ENCODE measurements at places on chromosomes 6 and 20.
A peak's percentile ranks its signal among the peaks of the same experiment; 100 is the strongest.

- no peak for DNase-seq
Measured at GRCh38 chr6:88403486-88403885, 237.3 kb upstream of the CNR1 start.

GRCh38 chr6:158211273-158212055, 43.3 kb downstream of the GTF2H5 start:
- no peak for DNase-seq

- no peak for DNase-seq
Measured at GRCh38 chr6:114638341-114638740, 295.5 kb upstream of the HS3ST5 start.

- no peak for DNase-seq
Measured at GRCh38 chr20:36848078-36848660, 27.8 kb upstream of the TLDC2 start.

- DNase-seq = no peak
Measured at GRCh38 chr6:81979767-81980166, 227.3 kb upstream of the TENT5A start.

GRCh38 chr20:38825901-38826625, 20.6 kb downstream of the PPP1R16B start:
- no peak for DNase-seq

DNA sequence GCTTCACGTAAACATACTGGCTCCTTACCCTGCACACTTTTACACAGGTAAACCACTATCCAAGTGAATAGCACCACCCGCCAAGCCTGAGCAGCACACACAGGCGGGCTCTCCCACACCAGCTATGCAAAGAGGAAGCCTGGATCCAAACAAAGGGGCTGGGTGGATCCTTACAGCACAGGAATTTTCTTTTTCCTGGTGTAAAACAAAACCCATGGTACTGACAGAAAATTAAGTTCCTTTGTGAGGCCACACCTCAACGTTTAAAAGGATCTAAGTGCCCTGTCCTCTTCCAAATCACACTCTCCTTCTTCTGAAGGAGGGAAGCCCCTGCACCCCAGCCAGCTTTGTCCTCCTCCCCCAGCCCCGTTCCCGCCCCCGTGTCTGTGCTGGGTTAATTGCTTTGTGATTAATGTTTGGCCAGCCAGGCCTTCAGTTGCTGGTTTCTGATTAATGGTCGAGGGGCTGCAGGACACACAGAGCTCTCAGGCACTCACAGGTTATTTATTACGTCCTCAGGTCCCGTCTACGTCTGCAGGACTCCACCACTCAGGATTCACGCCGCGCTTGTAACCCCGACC, 6.1 kb downstream of the DACT2 start:
- DNase-seq = no peak

GRCh38 chr6:132797951-132798868, at the start of gene SLC18B1:
Gene SLC18B1, minus strand, starts transcription at chr6:132798637. Its CDS starts 181 bp downstream, at chr6:132798456.
- peak; percentile 38 for DNase-seq

- no peak for DNase-seq
Measured at GRCh38 chr20:16864069-16864468, 115.9 kb downstream of the OTOR start.

- DNase-seq = no peak
Measured at GRCh38 chr6:46757214-46757596, 10.5 kb downstream of the ANKRD66 start.

DNA sequence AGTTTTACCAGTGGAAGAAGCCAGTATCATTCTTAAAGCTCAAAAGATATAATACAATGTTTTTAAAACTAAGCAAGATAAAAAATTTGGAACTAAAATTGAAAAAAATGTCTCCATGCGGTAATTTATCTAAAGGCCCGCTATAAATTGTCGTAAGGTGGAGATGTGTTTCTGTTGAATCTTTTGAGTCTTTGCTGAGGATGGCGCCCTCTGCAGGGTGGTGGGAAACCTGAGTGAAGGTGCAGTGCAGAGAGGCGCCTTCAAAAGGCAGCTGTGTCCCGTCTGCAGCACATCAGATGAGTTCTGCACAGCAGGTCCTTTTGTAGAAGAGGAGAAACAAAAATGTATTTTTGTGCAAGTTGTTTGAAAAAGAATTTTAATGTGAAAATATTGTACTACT, 29.4 kb upstream of the KIF25 start:
- no peak for DNase-seq

- DNase-seq = no peak
Measured at GRCh38 chr6:38080360-38080759, 260.8 kb downstream of the ZFAND3 start.

DNA sequence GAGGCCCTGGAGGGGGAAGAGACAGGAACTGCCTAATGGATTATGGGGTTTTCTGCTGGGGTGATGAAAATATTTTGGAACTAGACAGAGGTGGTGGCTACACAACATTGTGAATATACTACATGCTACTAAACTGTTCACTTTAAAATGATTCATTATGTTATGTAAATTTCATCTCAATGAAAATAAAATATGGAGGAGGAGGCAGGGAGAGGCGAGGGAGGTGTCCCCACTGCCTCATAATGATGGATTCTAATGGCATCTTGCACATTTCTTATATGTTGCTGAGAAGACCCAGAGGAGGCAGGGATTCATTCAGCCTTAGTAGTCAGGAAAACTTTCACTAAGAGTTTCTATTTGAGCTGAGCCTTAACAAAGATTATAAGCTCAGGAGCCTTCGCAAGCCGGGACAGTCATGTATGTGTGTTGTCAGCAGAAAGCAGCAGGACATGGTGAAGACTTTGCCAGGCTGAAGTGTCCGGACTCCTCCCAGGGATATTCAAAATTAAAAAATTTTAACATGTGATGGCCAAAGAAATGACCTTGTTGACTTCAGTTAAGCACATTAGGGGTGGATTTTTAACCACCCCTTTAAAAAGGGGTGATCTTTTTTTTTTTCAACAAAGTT, 158.6 kb upstream of the PCSK2 start:
- DNase-seq = no peak

DNA sequence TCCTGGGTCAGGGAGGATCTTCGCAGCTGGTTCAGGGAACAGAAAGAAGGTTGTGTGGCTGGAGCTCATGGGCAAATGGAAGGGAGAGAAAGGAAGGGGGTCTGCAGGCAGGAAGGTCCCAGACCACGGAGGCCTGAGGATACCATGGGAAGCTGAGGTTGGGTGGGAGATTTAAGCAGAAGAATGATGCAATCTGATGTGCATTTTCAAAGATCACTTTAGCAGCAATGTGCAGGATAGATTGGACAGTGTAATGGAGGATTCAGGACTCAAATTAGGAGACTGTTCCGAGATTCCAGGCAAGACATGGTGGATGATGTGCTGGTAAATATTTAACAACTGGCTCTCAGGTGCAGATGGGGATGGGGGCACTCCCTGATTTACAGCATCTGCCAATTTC, 5.8 kb upstream of the RRBP1 start:
- DNase-seq = no peak

- no peak for DNase-seq
Measured at GRCh38 chr6:34310817-34311216, 62.0 kb upstream of the SMIM29 start.

GRCh38 chr20:46967646-46968045, 73.0 kb downstream of the EYA2 start:
- no peak for DNase-seq

DNA sequence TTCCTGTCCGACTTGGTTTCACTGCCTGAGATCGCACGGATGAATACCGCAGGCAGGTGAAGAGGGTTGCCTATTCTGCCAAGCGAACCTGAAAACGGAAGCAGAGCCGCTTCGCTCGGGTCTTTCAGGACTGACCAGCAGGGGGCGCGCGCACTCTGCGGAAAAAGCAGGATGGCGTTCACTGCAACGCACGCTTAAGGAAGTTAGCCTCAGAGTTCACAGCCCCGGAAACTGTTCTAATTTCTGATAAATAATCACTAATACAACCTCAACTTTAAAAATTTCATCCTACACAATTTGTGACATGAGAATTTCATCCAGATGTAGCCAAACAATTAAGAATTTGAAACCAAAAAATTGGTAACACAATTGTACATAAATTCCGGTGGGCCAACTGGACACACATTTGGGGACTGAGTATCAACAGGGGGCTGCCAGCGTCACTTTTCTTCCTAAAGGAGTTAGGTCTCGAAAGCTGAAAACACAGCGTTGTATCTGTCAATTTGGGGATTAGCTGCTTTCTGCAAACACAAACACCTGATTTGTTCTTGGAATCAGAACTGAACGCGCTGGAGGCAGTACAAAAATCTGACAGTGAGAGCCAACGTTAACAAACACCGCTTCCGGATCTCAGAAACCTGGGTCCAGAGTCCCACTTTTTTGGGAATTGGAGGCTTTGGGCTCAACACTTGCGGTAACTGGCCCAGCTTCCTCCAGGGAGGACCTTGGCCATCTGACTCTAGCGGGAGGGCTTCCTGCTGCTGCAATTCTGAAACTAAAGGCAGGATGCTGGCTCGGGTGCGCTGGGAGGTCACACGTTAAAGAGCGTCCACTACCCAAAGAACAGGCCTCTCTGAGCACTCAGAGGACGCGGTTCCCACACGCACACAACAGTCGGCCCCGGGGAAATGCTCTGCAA, 8.8 kb downstream of the PXDC1 start:
- peak; percentile 71 for DNase-seq

DNA sequence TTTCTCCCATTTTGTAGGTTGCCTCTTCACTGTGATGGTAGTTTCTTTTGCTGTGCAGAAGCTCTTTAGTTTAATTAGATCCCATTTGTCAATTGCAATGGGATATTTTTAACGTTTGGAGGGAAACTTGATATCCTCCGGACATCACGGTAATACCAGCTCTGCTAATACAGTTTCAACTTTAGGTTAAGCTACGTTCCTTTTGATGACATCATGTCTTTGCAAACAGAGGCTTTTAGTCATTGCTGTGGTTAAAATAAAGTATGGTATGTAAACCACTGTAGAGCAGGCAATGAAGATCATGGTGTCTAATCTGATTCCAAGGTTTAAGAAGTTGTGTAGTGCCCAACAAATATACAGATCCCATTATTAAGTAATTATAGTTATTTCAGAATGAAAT, 168.0 kb upstream of the CHD6 start:
- DNase-seq = no peak

GRCh38 chr6:126210398-126211075, 129.4 kb upstream of the CENPW start:
- DNase-seq = no peak
